Activated gamma-delta T cell treated with anti-CD3 and anti-CD28 coated beads, Interleukin-2, amount 50 U/mL, for 16 hours (primary cell): ENCODE measurements at places on chromosomes 7 and 10.

- no peak for DNase-seq
These were observed 123.9 kb upstream of the TCF7L2 start for GRCh38 chr10:112826018-112826697.

DNA sequence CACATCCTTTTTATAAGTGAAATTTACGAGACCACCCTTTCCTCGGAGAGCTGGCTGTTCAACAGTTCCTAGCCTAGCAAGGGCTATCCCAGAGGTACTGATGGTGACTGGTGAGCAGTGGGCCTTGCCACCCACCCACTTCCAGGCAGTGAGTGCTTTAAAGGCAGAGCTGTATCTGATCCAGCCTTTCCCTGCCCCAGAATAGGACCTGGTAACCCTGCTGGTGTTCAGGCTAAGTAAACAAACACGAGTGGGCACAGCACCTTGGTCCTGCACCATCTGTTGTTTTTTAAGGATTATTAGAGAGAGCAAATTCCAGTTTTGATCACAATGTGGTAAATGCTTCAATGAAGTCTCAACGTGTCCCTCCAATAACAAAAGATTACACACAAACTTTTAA, 75.7 kb downstream of the COBL start:
- DNase-seq: no peak

GRCh38 chr7:2247141-2247995, 5.3 kb downstream of the NUDT1 start:
- no peak for DNase-seq

- DNase-seq: peak; percentile 34
These were observed at the start of gene URGCP for GRCh38 chr7:43906331-43907010. URGCP (minus strand) TSS chr7:43906596; CDS start chr7:43906575, 21 bp downstream.

- DNase-seq: no peak
These were observed 352.0 kb downstream of the PCLO start for GRCh38 chr7:82810558-82811259.

- DNase-seq: no peak
These were observed 84.8 kb downstream of the ANLN start for GRCh38 chr7:36474283-36475010.

DNA sequence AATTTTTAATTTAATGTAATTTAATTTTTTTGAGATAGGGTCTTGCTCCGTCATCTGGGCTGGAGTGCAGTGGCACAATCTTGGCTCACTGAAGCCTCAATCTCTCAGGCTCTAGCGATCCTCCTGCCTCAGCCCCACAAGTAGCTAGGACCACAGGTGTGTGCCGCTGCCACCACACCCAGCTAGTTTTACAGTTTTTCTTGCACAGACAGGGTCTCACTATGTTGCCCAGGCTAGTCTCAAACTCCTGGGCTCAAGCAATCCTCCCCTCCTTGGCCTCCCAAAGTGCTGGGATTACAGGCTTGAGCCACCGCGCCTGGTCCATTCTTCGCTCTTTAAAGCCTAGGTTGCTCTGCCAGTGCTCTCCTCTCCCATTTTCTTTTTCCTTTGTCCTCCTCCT, 12.9 kb downstream of the CALML3 start:
- DNase-seq: no peak

DNA sequence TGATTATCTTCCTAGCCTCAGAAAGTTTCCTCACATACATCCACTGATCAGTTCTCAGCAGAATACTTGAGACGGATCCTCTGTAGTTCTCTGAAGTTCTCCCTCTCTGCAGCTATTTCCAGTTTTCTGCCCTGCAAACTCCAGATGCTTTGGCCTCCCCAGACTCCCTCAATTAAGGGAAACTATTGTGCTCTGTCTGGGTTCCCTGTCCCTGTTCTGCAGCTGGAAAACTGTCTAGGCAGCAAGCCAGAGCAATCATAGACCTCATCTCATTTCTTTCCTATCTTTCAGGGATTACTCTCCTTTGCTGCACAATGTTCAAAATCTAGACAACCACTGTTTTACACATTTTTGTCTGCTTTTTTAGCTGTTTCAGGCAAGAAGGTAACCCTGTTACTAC, 9.2 kb downstream of the MICU1 start:
- no peak for DNase-seq

DNA sequence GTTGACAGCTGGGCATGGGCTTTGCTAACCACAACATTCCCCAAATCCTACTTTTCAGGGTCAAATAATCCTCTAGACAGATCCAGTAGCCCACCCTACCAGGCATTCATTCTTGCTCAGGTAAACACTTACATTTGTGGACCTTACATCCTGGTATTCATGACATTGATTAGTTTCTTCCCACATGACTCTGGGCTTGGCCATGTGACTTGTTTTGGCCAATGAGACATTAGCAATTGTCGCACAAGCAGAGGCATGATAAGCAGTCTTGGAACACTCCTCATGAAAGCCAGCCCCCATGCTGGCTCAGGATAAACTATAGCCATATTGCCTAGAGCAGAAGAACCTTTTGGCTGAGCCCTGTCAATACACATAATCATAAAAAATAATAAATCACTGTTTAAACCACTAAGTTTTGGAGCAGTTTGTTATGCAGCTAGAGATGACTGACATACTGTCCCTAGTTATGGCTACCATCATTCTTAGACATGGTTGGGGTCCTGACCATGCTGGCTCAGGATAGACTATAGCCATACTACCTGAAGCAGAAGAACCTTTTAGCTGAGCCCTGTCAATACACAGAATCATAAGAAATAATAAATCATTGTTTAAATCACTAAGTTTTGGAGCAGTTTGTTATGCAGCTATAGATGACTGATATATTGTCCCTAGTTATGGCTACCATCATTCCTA, 6.3 kb upstream of the COL13A1 start:
- DNase-seq: no peak

DNA sequence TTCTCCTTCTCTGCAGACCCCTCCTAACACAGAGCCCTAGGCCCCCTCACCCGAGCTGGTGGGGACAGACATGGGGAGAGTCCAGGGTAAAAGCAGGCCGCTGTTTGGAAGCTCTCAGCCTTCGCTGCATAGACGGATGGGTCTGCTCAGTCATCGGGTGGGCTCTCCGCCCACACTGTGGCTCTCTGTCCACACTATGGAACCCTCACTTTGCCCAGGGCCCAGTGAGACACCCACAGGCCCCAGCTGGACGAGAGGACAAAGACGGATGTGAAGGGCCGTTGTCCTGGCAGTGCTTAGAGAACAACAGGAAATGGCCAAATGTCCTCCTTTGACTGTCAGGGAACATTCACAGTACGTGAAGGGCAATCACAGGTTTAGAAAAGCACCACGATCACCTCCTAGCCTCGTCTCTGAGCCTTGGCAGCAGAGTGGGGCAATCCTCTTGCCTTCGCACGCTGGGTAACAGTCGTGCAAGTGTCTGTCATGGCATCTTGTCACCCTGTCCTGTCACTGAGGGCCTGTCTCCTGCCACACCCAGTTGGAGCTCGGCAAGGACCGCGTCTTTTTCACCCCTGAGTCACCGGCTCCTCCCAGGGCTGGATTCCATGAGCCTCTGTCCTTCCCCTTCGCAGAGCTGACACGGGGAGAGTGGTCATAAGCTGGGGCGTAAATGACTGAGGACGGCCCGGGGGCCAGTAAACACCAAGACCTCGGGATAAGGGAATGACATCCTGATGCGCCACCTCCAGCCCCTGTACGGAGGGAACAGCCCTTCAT, 80.6 kb downstream of the PRKAG2 start:
- no peak for DNase-seq

DNA sequence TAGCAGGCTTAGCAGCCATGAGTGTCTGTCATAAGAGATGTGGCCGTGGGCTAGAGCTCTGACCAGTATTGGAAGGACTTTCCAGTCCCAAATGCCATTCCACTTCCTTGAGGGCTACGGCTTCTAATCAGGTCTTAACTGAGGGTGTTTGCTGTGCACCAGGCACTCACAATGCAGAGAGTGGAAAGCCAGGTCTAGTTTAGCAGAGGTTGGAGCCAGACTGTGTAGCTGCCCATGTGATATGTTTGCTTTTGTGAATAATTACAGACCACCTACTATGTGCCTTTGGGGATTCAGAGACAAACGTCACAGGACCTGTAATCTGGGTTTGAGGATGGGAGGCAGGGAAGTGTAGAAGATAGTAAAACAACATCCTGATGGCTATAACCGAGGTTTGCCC, 79.8 kb downstream of the WDFY4 start:
- DNase-seq: no peak

GRCh38 chr7:112510001-112510742, 29.4 kb downstream of the LSMEM1 start:
- DNase-seq: no peak

GRCh38 chr10:77602913-77603533, 34.6 kb downstream of the KCNMA1 start:
- DNase-seq: no peak

DNA sequence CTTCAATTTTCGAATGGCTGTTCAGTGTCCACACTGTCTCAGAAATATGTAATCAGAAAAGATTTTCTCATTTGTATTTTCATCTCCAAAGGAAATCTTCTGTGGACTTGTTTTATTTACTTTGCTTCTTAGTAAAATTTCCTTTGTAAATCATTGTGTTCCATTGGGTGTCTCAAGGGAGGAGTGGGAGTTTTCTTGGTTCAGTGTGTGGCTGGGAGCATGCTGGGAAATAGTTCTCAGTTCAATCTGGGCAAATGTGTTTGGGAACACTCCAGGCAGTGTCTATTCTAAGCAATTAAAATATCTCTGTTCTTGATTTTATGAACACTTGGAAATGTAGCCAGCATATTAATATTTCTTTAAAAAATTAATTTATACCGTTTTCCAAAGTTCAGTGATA, 1019.8 kb downstream of the CNTNAP2 start:
- DNase-seq: no peak

DNA sequence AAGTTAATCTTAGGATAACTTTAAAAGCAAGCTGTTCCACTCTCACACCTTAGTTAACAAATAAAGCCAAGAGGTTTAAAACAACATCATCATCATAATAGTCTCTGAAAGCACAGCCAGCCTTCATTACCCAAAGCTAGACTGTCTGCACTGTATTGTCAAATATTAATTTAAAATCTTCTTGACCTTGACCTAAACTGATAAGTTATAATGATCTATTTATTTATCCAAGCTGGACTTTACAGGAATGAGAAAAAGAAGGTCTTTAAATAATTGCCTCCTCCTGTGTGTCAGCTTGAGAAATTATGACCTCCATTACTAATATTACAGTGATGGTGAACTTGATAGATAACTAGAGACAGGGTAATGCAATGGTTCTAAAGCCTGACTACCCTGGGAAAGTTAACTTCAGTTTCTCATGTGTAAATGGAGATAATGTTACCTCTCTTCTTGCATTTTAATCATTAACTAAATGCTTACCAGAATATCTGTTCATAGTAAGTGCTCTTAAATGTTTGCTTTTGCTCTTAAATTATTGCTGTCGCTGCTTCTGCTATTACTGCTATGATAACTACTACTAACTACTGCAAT, 111.0 kb downstream of the KAT6B start:
- no peak for DNase-seq

GRCh38 chr10:114313866-114314265, 74.8 kb downstream of the VWA2 start:
- DNase-seq: no peak

DNA sequence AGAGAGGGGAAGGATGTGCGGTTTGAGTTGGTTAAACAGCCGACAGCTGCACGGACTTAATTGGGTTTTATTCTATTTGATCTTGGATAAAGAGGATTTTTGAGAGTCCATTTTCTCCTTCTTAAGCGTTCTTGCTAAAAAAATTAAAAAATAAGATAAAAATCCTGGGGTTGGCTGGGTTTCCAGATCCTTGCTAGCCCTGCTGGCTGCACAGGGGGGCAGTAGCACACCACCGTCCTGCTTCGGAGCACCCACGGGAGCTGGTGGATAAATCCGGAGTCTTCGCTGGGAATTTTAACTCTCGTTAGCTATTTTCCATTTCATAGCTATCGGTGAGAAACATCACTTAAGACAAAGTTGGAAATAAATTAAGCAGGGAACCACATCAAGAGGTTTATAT, 792.0 kb downstream of the TYW1 start:
- DNase-seq: no peak

DNA sequence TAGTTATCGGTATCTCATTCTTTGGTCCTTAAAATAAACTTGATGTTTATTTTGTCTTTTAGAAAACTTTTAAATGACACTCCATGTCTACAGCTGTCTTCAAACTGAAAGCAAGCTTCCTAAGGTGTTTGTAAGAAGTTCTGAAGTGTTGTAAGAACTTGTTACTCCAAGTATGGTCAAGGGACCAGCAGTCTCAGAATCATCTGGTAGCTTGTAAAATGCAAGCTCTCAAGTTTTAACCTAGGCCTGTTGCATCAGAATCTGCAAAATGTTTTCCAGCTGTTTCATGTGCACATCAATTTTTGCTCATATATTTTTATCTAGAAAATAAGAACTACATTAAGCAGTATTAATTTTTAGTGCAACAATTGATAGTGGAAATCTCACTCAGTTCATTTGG, 104.1 kb downstream of the THSD7A start:
- no peak for DNase-seq

- DNase-seq: no peak
These were observed 28.2 kb upstream of the ZCCHC24 start for GRCh38 chr10:79473496-79474095.

- DNase-seq: no peak
These were observed 182.0 kb downstream of the CUX1 start for GRCh38 chr7:101999393-101999792.

- DNase-seq: no peak
These were observed 59.2 kb downstream of the CLEC2L start for GRCh38 chr7:139582671-139583155.

DNA sequence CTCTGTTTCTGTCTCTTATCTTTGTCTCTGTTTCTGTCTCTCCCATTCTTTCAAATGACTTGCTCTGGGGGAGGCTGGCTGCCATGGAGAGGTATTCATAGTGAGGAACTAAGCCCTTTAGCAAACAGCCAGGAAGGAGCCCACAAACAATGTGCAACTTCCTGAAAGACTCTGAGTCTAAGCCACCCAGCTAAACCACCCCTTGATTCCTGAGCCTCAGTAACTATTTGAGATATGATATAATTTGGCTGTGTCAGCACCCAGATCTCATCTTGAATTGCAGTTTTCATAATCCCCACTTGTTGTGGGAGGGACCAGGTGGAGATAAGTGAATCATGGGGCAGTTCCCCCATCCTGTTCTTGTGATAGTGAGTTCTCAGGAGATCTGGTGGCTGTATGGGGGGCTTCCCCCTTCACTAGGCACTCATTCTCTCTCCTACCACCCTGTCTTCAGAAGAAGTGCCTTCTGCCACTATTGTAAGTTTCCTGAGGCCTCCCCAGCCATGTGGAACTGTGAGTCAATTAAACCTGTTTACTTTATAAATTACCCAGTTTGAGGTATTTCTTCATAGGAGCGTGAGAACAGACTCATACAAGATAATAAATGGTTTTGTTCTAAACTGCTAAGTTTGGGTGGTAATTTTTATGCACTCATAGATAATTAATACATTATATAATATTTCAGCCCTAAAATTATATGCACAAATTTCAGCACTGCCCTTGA, 121.2 kb upstream of the FOXP2 start:
- DNase-seq: no peak

GRCh38 chr7:37532636-37533035, 84.0 kb upstream of the ELMO1 start:
- no peak for DNase-seq
